ENCODE measurements at places on chromosomes 16 and 17. TPM values are rescaled to one million over a fixed set of nuclear protein-coding genes. Genes with fewer than 3 reads are reported as not detected.

Gene ABCA8
- 21.5 TPM for total RNA-seq

DNA sequence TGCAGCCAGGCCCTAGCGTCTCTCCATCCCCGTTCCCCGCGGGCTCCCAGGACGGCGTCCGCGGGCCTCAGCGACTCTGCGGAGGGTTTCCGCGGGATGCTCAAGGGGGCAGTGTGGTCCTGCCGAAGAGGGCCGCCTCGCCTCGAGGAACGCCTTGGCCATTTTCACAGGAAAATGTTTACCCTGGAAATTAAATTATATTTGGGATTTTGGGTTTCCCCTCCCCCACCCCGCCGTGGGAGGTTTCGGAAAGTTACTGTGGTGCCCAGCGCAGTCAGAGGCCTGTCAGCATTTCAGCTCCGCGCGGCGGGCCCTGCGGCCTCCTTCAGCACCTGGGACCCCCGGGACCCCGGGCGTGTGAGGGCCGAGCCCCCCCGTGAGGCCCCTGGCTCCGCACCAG is 94.5 kb downstream of the PCTP start:
- peak; percentile 37 for DNase-seq

GRCh38 chr17:28261219-28261618 is 57.8 kb upstream of the TMEM97 start:
- DNase-seq, result no peak

DNA sequence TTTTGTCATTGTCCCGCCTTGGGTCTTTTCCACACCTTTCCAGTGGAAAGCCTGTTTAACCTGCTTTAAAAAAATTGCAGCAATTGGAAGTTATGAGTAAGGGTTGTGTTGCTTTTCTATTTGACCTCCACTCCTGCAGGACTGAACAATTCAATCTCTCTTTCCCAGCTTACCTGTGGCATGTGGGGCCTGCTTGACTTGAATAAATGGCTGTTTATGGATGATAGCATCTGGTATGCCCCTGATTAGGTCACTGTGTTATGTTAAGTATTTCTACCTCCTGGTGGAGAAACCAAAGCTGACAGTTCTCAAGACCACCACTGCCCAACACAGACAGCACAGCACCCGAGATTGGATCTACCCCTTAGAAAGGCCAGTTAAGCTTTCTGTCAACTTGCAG is 64.8 kb upstream of the NOG start:
- DNase-seq, result no peak

- DNase-seq, result no peak
Measured at GRCh38 chr17:32126325-32126724, 16.0 kb upstream of the RHOT1 start.

DNA sequence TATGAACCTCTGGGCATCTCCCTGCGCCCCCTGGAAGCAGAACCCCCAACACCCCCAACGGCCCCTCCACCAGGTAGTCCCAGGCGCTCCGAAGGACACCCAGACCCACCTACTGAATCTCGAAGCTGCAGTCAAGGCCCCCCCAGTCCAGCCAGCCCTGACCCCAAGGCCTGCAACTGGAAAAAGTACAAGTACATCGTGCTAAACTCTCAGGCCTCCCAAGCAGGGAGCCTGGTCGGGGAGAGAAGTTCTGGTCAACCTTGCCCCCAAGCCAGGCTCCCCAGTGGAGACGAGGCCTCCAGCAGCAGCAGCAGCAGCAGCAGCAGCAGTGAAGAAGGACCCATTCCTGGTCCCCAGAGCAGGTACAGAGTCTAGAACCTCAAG is 1.5 kb downstream of the BCL6B start:
- no peak for DNase-seq

DNA sequence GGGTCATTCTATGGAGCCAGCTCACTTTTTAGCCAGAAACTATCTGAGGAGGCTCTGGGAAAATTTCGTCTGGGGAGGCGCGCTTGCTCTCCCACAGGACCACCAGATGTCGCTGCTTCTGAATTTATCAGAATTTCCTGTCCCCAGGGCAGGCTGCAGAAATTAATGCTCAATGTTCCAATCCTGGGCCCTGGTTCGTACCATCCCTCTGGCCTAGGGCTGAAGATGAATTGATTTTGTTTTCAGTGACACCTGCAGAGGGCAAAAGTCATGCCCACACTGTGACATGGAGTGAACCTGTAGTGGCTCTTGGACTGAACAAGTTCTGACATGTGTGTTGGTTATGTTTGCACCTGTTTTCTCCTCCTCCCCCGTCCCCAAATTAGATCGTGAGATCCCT is 482.6 kb downstream of the NPIPA7 start:
- DNase-seq, result peak; percentile 22

- DNase-seq, result no peak
Measured at GRCh38 chr17:78257810-78258322, 26.4 kb downstream of the TMEM235 start.

DNA sequence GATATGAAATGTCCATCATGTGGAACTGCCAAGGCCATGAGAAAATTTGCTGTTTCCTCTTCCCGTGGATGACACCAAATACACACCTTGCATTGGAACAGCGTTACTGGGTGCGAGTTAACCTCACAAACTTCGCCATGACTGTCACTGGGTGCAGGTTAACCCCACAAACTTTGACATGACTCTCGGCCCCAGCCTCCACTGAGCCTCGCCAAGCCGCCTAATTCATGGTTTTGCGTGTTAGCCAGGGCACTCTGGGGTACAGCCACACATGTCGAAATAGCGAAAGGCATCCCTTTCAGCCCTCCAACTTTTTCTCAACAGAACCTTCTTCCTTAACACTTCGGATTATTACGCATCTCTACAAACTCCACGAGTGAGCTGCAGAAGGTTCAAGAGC is 10.6 kb upstream of the KCTD5 start:
- DNase-seq, result no peak

DNA sequence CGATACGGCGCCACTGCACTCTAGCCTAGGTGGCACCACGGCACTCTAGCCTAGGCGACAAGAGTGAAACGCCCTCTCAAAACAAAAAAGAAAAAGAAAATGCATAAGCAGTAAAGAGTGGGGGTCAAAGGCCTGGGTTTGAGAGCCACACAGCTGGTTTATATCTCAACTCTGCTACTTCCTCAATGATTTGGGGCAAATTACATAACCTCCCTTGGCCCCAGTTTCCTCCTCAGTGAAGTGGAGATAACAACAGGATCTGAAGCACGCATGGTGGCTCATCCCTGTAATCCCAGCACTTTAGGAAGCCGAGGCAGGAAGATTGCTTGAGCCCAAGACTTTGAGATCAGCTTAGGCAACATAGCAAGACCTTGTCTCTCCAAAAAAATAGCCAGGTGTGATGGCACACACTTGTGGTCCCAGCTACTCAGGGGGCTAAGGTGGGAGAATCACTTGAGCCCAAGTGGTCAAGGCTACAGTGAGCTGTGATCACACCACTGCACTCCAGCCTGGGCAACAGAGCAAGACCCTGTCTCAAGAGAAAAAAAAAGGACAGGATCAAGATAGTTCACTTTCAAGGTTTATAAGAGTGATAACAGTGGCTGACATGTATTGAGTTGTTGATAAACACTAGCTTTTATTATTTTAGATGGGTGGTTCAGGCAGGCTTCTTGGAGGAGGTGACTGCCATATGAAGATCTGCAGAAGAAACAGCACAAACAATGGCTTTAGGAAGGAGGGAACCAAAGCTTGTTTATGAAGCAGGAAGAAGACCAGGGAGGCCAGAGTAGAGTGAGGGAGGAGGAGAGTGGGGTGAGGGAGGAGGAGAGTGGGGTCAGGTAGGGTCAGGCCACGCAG is 8.5 kb upstream of the COG1 start:
- DNase-seq, result no peak

Gene KRTAP9-7
- total RNA-seq, result not detected

Gene PRDM7
- not detected for total RNA-seq

DNA sequence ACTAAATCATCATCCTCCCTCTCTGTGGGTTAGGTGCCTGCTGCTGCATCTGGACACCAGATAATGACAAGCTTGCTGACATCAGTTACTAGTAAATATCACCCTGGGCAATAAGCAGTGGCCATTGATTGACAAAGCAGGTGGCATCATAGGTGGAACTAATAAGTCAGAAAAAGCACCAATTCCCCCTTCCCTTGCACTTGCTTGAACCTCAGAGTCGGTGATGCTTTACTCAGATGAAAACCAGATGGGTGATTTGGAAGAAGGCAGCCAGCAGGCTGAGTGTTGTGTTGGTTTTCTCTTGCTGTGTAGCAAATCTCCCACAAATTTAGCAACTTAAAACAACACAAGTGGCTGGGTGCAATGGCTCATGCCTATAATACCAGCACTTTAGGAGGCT is 146.9 kb upstream of the NOL11 start:
- no peak for DNase-seq

Gene AHSP
- not detected for total RNA-seq

- no peak for DNase-seq
Measured at GRCh38 chr16:67147437-67148140, 3.2 kb downstream of the B3GNT9 start.

DNA sequence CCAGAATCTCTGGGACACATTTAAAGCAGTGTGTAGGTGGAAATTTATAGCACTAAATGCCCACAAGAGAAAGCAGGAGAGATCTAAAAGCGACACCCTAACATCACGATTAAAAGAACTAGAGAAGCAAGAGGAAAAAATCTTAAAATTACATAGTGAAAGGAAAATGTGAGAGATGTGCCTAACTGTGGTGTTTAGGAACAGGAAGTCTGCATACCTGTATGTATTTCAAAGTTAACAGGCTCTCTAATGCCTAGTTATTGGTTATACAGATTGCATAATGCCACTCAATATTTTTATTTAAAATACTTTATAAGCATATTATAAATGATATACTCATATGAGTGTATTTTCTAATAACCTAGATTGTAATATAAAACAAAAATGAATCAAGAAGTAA is 25.9 kb downstream of the ZNF267 start:
- no peak for DNase-seq

- DNase-seq, result no peak
Measured at GRCh38 chr17:80803451-80804428, 187.9 kb upstream of the CHMP6 start.

GRCh38 chr17:49951362-49952082 is 17.5 kb upstream of the DLX4 start:
- DNase-seq, result no peak

- no peak for DNase-seq
Measured at GRCh38 chr16:17306745-17307144, 164.0 kb downstream of the XYLT1 start.

DNA sequence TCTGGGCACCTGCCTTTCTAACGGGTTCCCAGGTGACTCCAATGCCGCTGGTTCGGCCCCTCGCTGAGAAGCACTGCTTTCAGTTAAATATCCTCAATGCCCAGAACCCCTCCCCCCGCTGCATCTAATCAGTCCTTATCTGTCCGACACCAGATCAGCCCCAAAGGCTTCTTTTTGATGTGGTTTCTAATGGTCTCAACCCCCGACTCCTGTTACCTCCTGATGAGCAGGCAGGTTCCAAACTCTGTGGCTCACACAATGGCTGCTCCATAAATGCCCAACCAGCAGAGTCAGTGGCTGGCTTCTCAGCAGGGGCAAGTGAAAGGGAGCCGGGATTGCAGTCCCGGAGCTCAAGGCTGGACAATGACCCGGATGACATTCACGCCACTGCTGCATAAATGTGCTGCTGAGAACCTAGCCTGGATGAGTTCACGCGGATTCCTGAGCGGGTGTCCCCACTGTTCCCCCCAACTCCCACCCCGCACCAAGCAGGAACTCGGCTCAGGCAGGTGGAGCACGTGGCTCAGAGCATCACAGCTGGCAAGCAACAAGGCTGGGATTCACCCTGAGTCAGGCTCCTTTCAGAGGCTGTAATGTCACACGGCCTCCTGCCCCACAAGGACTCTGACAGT is 1.0 kb upstream of the SLC38A8 start:
- DNase-seq, result no peak

Gene ABCC6
- total RNA-seq, result 0.77 TPM

DNA sequence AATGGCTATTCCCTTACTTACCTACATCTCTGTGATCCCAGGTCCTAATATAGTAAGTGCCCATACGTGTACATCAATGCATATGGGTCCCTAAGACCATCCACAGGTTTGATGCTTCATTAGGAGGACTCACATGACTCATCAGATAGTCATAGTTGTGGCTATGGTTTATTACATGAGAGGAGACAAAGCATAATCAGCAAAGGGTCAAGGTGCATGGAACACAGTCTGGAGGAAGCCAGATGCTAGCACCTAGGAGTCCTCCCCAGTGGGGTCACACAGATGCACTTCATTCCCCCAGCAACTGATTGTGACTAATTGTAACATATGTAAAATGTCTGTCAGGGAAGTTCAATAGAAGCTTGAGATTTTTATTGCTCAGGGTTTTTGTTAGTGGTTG is 42.8 kb downstream of the PHKB start:
- no peak for DNase-seq

DNA sequence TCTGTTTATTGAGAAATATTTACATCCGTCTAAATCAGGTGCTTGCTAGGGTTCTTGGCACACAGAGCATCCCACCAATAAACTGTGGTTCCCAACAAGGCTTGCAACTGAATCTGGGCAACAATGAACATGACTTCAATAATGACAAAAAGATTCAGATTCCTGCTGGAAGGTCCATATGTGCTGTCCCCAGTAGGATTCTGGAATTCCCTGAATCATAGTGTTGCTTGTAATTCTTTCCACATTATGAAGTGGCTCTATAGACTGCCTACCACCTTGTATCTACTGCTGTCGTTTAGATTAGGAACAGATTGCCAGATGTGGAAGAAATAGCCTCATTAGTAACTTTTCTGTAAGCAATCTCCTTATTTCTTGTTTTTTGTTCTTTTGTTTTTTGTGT is 265.9 kb downstream of the WWOX start:
- no peak for DNase-seq

DNA sequence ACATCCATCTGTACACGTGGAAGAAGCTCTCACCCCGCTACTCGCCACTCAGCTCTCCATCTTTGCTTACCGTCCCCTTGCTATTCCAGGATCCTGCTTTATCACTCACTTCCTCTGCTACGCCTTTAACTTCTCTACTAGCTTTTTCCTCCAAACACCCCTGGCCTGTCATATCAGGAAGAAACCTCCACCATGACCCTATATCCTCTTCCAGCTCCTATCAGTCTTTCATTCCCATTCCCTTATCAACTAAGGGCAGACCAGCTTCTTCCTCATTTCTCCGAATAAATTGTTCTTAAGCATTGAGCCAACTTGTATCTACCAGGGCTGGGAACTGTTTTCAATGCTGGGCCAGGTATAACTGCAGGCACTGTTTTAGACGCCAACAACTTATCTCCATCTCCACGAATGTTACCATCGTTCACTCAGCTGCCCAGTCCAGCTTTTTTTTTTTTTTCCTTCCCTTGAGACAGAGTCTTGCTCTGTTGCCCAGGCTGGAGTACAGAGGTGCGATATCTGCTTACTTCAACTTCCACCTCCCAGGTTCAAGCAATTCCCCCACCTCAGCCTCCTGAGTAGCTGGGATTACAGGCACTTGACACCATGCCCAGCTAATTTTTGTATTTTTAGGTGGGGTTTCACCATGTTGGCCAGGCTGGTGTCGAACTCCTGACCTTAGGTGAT is 4.3 kb downstream of the IQCK start:
- no peak for DNase-seq

DNA sequence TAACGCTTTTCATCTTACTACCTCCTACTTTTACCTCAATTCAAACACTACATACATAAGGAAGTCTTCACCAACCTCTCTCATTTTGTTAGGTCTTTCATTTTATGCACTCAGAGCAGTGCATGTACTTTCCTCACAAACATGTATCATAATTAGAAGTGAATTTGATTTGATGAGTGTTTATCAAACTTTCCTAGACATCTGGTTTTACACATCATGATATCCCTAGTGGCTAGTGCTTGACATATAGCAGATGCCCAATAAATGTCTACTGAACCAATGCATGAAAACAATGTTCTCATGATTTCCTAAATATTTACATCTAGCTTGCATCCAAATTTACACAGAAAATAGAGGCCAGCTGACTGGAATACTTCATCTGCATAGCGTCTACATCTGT is 323.4 kb upstream of the KIF2B start:
- DNase-seq, result no peak

- no peak for DNase-seq
Measured at GRCh38 chr16:89982318-89982717, 33.8 kb downstream of the DEF8 start.

All from heart right ventricle (tissue), 16 donors.